ENCODE measurements at places on chromosomes 12 and 14.

GRCh38 chr12:126551869-126552268 is 1486.6 kb downstream of the AACS start:
- no peak for DNase-seq

DNA sequence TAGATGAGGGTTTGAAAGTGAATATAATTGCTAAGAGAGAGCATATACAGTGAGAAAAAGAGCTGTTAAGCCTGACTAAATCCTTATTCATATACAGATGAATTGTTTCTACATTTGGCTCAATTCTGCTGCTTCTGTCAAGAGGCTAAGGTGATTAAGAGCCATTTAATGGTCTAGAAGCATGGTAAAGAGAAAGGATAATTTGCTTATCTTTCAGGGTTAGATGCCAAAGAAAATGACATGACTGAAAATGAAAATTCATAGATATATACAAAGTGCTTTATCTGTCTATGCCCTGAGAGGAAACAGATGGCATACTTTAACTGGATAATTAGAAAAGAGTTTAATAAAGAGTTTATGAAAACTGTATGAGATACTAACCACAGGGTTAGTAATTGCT is 834.9 kb downstream of the SLC6A15 start:
- no peak for DNase-seq

DNA sequence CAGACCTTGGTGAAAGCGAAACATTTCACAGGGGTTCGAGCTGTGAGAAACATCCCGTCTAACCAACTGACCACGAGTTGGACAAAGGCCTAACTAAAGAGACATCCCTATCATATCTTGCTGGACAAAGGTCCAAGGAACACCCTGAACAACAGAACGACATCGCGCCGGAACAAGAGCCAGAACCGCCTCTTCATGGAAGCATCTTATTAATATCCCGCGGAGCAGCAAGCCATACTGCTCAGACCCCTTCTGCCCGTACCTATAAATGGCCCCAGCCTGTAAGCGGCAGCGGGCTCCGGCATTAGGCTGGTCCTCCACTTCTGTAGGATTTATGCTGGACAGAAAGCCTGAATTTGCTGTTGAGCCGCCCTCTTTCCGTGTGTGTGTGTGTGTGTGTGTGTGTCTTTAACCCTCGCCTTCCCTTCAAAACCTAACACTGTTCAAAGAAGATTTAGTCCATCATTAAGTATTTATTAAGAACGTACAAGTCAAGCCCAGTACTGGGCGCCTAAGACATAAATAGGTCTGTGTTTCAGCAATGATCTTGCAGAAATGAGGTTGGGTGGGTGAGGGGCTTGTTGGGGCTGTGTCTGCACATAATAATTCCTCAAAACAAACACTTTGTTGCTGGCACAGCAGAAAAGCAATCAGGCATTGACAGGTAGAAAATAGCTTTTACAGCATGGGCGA is 1.9 kb downstream of the SLC6A15 start:
- no peak for DNase-seq

DNA sequence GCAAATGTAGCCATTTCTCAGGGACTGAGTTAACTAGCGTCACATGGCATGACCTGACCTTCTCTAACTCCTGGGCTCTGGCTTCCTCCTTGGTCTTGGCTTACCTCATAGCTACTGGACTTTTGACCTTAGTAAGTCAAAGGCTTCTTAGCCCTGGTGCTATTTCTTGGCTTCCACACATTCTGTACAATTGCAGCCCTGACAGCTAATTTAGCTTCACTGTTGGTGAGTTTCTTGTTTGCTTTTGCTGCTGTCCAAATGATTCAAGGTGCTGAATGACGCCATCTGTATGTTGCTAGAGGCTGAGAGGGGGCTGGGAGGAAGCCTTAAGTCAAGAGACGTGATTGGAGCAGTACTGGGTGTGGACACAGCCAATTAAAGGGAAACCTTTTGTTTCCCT is 202.7 kb downstream of the PRKD1 start:
- DNase-seq, result no peak

DNA sequence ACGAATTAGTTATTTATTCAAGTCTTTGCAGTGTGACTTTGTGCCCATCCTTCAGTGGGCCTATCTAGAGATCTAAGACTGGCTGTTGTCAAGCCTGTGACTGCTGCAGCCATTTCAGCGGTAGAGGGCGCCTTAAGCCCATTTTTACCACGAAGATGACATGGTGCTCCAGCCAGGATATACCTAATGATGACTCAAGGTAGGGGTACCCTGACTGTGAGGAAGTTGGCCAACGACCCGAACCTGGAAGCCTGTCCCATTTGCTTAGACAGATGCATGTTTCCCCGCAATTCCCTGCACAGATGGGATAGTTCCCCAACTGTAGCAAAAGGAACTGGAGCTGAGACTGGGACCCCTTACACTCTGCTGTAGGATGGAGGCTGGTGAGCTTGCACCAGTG is 41.3 kb downstream of the RAB3IP start:
- no peak for DNase-seq

GRCh38 chr12:54270345-54270744 is 9.6 kb downstream of the CBX5 start:
- no peak for DNase-seq

- peak; percentile 88 for DNase-seq
Observed at GRCh38 chr12:109154451-109155438, 38.4 kb downstream of the ACACB start.
